Transverse colon (tissue), 4 donors: ENCODE measurements at places on chromosomes 3 and 15. TPM values are rescaled to one million over a fixed set of nuclear protein-coding genes. Genes with fewer than 3 reads are reported as not detected.

DNA sequence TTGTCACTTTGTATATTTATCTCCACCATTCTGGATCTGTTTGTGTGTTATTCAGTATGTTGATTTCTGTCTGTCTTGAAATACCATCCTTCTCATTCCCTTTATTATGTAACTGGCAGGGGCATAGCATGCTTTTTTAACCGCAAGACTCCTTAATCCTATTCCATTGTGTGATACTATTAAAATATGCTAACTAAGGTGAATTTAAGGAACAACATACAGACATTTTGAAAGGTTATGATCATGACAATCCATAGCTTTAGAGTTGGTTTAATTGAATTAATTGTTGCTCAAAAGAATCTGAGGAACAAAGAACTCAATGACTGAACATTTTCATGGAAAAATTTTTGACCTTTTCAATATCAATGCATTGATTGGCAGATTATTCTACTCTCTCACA is 677.3 kb upstream of the ROBO1 start:
- no peak for DNase-seq

GRCh38 chr15:80489030-80489594 is 84.9 kb downstream of the ARNT2 start:
- DNase-seq: no peak

DNA sequence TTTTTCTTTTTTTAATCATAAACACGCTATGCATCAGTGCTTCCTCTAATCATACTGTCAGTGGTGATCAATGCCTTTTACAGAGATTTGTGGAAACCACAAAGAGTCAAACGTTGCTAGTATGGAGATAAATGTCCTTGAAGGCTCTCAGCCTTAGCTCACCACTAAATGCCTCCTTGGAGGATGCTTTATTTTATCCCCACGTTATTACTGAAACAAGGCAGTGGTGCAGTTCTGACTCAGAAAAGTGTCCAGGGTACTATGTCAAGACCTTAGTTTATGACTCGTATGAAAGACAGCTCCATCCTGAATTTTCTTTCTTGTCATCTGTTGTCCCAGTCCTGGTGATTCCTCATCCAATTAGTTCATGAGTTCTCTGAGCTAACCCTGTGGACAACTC is 1146.7 kb downstream of the IGSF11 start:
- DNase-seq: no peak

DNA sequence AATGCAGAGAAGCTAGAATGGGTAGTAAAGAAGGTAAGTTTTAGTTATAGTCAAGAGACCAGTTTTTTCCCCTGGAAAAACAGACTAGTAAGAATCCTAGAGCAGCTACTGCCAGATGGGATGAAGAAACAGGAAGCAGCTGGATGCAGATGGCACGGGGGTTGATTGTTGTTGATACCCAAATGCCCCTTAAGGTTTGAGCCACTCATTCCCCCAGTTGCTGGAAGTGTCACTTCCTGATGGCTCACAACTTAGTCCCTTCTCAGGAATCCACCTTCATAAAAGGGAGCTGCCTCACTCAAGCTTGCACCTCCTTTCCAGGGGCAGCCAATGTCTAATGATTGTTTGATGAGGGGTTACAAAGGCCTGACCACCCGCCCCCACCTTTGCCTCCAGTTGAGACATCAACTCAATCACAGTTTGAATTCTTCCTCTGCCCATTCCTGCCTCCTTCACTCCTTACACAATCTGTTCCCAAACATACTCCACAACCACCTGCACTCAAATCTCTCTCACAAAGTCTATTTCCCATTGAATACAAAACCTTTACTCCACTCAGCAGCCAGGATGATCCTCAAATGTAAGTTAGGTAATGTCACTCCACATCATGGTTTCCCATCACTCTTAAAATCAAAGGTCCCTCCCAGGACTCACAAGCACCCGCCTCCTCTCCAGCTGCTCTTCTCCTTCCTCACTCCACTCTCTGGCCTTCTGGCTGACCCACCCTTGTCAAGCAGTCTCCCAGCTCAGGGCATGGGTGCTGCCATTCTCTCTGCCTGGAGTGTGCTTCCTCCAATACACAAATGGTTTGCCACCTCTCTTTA is 450.1 kb upstream of the THBS1 start:
- no peak for DNase-seq

GRCh38 chr3:12175844-12176453 is 17.2 kb upstream of the TIMP4 start:
- peak; percentile 67 for DNase-seq

DNA sequence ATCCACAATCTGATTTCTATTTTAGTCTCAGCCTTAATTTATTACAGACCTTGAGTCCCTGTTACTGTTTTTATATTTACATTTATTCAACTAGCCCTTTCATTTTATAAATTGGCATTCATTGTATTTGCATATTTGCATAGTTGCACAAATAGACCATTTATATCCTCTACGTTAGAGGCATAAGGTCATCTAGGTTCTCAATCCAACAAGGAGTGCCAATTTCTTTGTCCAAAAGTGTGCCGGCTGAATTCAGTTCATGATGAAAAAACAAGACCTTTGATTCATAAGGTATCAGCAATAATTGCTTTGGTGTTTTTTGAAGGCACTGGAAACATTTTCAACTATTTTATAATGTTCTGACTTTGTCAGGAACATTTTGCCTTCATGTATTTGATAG is 33.9 kb upstream of the NANOGP8 start:
- no peak for DNase-seq

- no peak for DNase-seq
These were observed 2.7 kb downstream of the PRICKLE2 start for GRCh38 chr3:64222501-64223111.

- DNase-seq: no peak
These were observed 183.5 kb upstream of the EOMES start for GRCh38 chr3:27905625-27906024.

GRCh38 chr15:67093504-67093862 is 28.1 kb downstream of the SMAD3 start:
- peak; percentile 49 for DNase-seq

GRCh38 chr15:36075333-36075732 is 504.1 kb upstream of the CDIN1 start:
- DNase-seq: no peak

DNA sequence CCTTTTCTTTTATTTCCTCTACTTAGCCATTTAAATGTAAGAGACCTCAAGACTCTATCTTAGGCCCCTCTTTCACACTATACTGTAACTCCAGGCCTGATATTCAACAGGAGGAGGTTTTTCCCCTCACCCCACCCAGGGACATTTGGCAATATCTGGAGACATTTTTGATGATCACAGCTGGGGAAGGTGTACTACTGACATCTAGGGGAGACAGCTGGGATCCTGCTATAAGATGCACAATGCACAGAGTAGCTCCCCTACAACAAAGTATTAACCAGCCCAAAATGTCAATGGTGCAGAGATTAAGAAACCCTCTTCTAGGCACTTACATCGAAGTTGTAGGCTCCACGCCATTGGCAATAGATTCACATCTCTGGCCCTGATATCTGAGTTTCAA is 517.5 kb upstream of the UBE2E2 start:
- no peak for DNase-seq

- no peak for DNase-seq
These were observed 2.4 kb downstream of the TNNC1 start for GRCh38 chr3:52451237-52452083.

DNA sequence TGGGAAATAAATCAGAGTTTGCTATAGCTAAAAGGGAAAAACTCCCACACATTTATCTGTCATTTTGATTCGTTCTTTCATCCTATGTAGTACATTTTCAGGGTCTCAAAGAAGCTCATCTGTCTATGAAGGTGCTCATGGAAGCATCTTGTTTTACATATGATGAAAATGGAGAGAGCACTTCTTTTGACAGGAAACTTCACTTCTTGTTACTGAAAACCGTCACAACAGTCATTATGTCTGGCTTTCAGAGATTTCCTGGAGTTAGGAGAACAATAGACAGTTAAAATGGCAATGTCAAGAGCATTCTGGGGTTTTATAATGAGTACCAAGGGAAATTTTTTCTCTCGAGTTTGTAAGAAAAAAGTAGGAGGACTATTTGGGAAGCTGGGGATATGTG is 83.3 kb downstream of the TMEM108 start:
- DNase-seq: no peak

GRCh38 chr15:91158415-91159394 is 58.6 kb downstream of the SV2B start:
- no peak for DNase-seq

GRCh38 chr3:99868311-99868646 is 50.6 kb downstream of the CMSS1 start:
- no peak for DNase-seq

DNA sequence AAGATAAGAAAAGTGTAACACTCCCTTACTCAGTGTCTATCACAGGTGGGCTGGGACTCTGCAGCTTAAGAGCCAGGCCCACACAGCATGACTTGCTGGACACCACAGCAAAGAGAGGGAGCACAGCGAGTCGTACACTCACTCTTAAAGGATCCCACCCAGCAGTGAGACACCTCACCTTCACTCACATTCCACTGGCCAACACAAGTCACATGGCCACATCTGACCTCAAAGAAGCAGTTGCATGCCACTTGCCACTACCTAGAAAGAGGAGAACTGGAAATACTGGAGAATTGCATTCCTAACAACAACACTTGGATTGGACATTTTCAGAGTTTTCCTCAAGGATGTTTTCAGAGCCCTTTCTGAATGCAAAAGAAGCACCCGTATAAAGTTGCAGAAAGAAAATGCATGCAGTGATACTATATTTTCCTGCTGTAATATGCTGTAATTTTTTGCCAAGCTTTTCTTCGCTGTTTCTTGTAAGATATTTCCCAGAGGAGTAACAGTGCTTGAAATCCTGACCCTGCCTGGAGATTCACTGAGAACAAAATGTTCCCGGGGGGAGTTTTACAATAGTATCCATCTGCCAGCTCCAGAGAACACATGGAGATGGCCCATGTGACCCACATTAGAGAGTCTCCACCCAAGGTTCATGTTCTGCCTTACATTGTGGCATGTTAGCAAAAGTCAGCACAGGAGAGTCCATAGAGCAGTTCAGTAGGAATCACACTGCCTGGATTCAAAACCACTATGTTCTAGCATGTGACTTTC is 42.2 kb downstream of the TRIM42 start:
- no peak for DNase-seq

DNA sequence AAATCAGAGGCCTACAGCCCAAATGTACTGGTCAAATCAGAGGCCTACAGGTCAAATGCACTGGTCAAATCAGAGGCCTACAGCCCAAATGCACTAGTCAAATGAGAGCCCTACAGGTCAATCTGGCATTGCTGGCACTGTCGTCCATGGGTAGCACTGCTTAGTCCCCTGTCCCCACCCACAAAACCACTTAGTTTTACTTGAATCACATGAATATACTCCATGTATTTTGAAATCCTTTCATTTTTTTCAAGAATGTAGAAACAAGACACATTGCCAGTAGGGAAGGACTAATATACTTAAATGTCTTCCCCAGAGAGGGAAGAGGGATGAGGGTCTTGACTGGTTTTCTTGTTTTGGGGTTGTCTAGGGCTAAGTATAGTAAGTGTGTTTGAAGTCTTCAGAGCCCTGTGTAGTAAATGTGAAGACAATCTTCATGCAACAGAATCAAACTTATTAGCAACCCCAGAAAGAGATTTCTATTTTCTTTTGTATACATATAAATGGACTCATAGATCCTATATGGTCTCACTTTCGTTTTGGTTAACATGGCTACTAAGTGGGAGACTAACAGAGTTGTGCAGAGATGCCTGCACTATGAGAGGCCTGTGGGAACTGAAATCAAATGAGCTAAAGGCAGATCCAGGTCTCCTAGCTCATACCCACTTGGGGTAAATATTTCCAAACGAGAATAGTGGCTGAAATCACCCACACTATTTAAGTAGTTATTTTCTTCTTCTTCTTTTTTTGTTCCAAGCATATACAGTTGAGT is 38.3 kb upstream of the DCUN1D1 start:
- DNase-seq: no peak

GRCh38 chr3:192445770-192446644 is 281.3 kb downstream of the FGF12 start:
- DNase-seq: no peak

- DNase-seq: no peak
These were observed 250.6 kb upstream of the LYSMD4 start for GRCh38 chr15:99983886-99984286.

- DNase-seq: peak; percentile 43
These were observed 150.5 kb upstream of the LPP start for GRCh38 chr3:188003188-188004171.

DNA sequence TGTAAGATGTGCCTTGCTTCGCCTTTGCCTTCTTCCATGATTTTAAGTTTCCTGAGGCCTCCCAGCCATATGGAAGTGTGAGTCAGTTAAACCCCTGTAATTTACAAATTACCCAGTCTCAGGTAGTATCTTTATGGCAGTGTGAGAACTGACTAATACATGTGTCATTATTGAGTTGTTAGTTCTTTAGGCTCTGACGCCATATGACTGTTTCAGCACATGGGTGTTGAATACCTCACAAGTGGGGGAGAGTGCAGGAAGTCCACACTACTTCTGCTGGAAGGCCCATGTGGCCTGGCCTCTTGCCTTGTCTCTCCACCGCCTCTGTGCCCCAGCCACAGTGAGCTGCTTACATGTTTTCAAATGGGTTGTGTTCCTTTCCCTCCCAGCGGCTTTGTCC is 28.5 kb downstream of the MFSD1 start:
- no peak for DNase-seq

DNA sequence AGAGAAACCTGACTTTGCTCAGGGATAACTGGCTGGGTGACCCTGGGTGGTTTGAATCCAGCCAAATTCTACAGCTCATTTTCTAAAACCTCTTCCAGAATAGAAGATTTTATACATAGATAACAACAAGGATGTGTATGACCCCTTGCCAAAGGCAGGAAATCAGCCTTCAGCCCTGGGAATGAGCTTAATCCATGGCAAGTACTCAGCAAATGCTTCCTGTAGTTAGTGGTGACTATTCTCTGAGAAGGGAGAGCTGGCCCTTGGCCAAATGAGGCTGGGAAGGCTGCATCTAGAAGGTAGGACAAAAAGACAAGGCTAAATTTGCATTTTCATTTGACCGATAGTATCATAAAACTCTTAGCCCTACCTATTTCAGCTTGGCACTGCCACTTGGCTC is 4.6 kb upstream of the HACD3 start:
- peak; percentile 36 for DNase-seq

DNA sequence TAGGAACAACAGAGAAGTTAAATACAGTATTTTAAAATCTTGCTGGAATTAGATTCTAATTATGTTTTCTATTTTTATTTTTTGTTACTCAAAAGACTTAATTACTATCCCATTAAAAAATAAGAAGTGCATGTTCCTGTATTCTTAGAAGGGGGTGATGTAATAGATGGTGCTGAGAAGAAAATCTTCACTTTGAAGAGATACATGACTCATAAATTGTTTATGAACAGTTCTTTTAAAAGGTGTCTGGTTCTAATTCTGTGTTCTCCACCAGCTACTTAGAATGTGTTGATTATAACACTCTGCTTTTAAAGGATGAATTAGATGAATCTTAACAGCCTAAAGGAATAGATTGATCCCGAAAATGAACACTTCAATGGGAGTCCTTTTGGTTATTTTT is 8.2 kb downstream of the RCN2 start:
- DNase-seq: no peak

- DNase-seq: peak; percentile 39
These were observed 37.5 kb downstream of the CD86 start for GRCh38 chr3:122092460-122093165.

- DNase-seq: no peak
These were observed 28.0 kb upstream of the KCTD6 start for GRCh38 chr3:58463942-58464271.

- no peak for DNase-seq
These were observed 84.1 kb downstream of the AGBL1 start for GRCh38 chr15:86163816-86164215.

The RBM15B gene
- 19.1 TPM for total RNA-seq

The ERC2 gene
- total RNA-seq: 1.3 TPM

The TIGIT gene
- total RNA-seq: not detected

The PIERCE2 gene
- total RNA-seq: 14.9 TPM

The ANKUB1 gene
- not detected for total RNA-seq

The DLG1 gene
- total RNA-seq: 170 TPM

The ZNF660 gene
- total RNA-seq: 0.79 TPM

The MEGF11 gene
- total RNA-seq: not detected
